ENCODE measurements at places on chromosomes 1 and 21.

GRCh38 chr1:110538921-110539320 lies 19.9 kb upstream of the KCNA10 start:
- no peak for DNase-seq

DNA sequence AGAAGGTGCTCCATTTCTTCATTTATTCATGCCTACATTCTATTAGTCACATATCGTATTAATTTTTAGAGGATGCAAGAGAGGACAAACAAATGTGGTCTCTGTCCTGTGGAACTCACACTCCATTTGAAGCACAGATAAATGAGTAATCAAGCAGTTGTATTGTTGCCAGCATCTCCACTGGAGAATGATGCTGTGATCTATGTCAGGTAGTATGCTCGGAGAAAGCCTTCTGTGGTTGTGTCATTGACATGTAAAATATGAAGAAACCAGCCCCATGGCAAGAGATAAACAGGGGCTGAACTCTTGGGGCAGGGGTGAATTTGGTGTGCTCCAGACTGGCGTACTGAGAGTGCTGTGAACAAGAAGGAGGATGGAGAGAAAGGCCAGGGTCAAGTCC lies 101.2 kb downstream of the FASLG start:
- DNase-seq = no peak

GRCh38 chr1:103529746-103530145 lies 4.2 kb downstream of the RNPC3 start:
- no peak for DNase-seq

- no peak for DNase-seq
Measured at GRCh38 chr1:234532503-234532922, 53.5 kb upstream of the TARBP1 start.

DNA sequence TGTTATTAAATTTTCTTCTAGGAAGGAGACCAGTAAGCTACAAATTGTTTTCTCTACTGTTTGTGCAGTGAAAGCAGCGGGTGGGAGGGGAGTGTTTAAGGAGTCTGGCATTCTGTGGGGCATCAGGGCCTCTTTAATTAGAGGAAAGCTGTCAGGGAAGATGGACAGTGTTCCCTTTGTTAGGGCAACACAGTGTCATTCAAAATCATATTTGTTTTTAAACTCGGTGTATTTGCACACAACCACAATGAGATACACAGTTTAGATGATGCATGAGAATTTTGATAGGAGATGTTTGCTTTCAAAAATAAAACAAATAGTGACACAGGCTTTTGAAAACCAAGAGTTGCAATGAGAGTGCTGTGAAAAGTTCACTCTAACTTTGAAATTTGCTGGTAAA lies 15.1 kb upstream of the ST6GALNAC3 start:
- DNase-seq = no peak

DNA sequence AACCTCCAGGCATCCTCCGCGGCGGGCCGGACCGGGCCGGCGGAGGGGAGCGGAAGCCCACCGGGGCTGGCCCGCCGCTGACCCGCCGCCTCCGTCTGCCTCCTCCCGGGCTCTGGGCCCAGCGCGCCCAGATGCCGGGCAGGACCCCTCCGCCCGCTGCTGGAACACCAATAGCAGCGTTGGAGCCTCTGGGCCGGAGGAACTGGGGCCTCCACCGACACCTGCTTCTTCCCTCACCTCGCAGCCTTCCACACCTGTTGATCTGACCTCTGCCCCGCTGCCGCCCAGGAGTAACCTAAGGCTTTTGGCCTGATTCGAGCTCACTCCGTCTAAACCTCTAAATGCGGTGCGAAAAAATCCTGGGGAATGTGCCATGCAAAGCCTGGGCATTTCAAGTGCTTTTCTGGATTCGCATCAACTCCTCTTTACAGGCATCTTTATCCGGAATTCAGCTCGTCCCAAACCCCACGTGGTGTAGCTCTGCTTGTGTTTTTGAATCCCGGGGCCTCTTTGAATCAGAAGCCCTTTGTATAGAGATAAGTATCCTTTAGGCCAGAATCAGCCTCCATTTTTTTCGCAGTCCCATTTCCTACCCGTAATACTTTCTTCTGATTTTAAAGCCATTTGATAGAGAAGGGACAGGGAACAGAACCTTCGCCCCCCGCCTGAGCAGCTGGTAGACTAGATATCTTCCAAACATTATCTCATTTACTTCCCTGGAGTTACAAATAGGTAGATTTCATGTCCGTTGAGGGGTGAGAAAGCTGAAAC lies 680 bp upstream of the CNN3 start:
- DNase-seq = no peak

DNA sequence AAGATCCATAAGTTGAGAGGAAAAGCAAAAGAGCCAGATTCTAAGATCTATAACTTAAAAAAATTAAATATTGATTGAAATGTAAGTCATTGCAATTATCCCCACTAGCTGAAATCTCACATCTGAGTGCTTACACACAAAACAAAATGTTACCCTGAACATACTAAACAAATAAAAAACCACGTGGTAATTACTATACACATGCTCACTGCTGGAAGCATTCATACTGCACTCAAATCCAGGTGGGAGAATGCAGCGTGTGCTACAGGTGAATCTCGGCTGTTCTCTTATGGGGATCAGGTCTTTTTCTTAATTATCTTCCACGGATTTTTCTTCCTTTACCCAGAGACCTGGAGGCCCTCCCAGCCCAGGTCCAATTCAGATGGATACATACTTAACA lies 74.3 kb downstream of the SDC3 start:
- DNase-seq = no peak

DNA sequence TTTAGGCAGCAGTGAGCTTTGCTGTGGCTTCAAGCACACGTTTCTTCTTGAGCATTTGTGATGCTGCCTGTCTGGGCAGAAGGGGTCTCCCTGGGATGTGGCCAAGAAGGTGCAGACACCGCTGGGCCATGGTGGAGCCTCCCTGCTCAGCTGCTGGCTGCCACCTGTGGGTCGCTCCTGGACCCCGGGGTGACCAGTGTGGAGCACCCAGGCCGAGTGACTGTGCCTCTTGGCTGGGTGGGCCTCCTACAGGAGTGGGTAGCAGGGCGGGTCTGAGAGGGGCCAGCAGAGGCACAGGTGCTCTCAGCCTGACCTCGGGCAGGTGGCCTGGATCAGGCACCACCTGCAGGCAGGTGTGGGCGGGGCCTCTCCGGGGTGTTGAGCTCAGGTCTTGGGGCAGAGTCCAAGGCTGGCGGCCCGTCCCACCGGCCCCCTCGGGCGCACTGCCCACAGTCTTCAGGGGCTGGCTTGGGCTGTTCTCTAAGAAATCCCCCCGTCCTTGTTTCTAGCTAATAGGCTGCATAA lies 42.0 kb upstream of the COL6A1 start:
- no peak for DNase-seq

- no peak for DNase-seq
Measured at GRCh38 chr1:40133839-40134238, 27.3 kb upstream of the RLF start.

GRCh38 chr1:181097242-181097641 lies 8.7 kb downstream of the IER5 start:
- DNase-seq = no peak

- DNase-seq = no peak
Measured at GRCh38 chr1:179385510-179385909, 19.7 kb downstream of the AXDND1 start.

- no peak for DNase-seq
Measured at GRCh38 chr1:162367073-162367472, 9.6 kb downstream of the SPATA46 start.

GRCh38 chr21:27526451-27526850 lies 559.6 kb upstream of the ADAMTS5 start:
- no peak for DNase-seq

DNA sequence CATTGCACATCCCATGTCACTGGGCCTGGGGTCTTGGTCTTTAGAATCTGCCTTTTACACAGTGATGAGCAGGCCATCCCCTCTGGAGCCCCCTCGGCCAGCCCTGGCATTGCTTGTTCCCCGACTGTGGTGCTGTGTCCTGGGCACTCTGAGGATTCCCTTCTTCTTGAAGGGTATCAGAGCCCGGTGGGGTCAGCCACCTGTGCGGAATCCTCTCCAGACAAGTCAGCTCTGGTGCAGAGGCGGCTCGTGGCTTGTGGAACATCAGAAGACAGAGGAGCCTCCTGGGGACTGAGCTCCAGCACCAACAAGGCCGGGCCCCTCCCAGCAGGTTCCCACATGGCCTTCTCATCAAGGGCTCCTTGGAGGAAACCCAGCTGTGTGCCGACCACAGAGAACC lies 57.9 kb upstream of the AJAP1 start:
- no peak for DNase-seq

Measured in stimulated activated CD8-positive, alpha-beta memory T cell treated with anti-CD3 and anti-CD28 coated beads, Interleukin-2, amount 100 ng/mL, for 1 hour (primary cell).